CD8-positive, alpha-beta memory T cell (primary cell): ENCODE measurements at places on chromosomes 16 and 17. TPM values are rescaled to one million over a fixed set of nuclear protein-coding genes. Genes with fewer than 3 reads are reported as not detected.

The RAB37 gene
- 6.0 TPM for total RNA-seq

The KLHL11 gene
- 24.7 TPM for total RNA-seq

GRCh38 chr16:81711657-81712319 is 67.3 kb upstream of the PLCG2 start:
- no peak for DNase-seq
- H3K4me1 ChIP-seq, result peaks cover 23% of the 10 kb centered on the region
- no peaks in the 10 kb centered on the region for H3K27me3 ChIP-seq

- no peak overlapping the region for H3K4me3 ChIP-seq
- H3K27me3 ChIP-seq, result no peaks in the 10 kb centered on the region
- no peaks in the 10 kb centered on the region for H3K4me1 ChIP-seq
- H3K27ac ChIP-seq, result no peak overlapping the region
- DNase-seq, result no peak
These were observed 7.9 kb downstream of the PRSS54 start for GRCh38 chr16:58286769-58287433.

- no peaks in the 10 kb centered on the region for H3K36me3 ChIP-seq
- H3K27ac ChIP-seq, result peak overlapping the region; percentile 73
- no peaks in the 10 kb centered on the region for H3K27me3 ChIP-seq
- no peak for DNase-seq
These were observed 395 bp downstream of the STXBP4 start for GRCh38 chr17:54968988-54969332.

GRCh38 chr16:3089717-3090592 is 9.1 kb downstream of the ZSCAN10 start:
- no peaks in the 10 kb centered on the region for H3K27me3 ChIP-seq
- H3K4me1 ChIP-seq, result peaks cover 42% of the 10 kb centered on the region

DNA sequence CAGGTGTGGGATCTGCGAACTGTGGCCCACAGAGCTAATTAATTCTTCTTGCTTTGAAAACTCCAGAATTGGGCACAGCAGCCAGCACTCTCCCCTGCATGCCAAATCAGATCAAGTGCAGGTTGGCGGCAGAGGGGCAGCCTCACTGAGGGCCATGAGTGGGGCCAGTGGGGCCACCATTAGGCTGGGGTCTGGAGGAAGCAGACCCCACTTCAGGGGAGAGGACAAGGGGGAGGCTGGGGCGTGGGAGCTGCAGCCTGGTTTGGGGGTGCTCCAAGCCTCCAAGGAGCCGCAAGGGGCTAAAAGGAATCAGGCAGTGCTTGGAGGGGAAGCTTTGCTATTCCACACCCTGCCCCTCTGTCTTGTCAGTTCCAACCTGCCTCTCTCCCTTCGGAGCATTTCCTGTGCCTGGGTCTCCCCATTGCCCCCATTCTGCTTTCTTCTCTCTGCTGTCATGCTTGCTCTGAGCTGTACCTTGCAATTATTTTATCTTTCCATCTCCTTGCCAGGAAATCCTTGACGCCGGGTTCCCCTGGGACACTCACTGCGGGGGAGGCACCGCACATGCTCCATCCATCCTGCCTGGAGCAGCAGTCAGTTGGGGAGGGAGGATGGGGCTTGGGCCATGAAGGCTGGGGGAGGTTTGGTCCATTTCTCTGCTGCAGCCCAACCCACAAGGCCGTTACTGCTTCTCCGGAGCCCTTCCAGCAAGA is 3.3 kb upstream of the ABCC3 start:
- no peak overlapping the region for H3K4me3 ChIP-seq
- no peaks in the 10 kb centered on the region for H3K4me1 ChIP-seq
- H3K27ac ChIP-seq, result no peak overlapping the region

GRCh38 chr17:58184986-58185761 is 7.4 kb upstream of the EPX start:
- H3K4me3 ChIP-seq, result no peak overlapping the region
- no peaks in the 10 kb centered on the region for H3K36me3 ChIP-seq
- peak overlapping the region; percentile 54 for H3K27ac ChIP-seq
- no peaks in the 10 kb centered on the region for H3K27me3 ChIP-seq
- DNase-seq, result no peak
- no peaks in the 10 kb centered on the region for H3K4me1 ChIP-seq

DNA sequence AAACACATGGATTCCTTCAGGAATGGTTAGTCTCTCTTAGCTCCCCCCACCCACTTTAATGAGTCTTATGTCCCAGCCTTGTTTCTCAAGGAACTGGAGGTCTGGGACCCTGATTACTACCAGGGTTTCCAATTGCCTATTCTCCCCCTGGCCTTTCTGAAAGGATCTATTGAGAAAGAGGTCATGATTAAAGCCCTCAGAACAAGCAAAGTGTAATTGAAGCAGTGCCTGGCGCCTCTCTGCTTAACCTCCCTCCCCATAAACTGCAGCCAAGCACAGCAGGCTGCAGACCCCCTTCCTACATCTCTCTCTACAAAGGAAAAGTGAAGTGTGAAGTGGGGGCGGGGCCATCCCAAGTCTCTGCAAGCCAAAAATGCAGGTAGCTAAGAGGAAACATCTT is 159.7 kb upstream of the CDH11 start:
- no peaks in the 10 kb centered on the region for H3K4me1 ChIP-seq
- H3K27ac ChIP-seq, result no peak overlapping the region
- no peak overlapping the region for H3K4me3 ChIP-seq

The SRCIN1 gene
- total RNA-seq, result 0.50 TPM

DNA sequence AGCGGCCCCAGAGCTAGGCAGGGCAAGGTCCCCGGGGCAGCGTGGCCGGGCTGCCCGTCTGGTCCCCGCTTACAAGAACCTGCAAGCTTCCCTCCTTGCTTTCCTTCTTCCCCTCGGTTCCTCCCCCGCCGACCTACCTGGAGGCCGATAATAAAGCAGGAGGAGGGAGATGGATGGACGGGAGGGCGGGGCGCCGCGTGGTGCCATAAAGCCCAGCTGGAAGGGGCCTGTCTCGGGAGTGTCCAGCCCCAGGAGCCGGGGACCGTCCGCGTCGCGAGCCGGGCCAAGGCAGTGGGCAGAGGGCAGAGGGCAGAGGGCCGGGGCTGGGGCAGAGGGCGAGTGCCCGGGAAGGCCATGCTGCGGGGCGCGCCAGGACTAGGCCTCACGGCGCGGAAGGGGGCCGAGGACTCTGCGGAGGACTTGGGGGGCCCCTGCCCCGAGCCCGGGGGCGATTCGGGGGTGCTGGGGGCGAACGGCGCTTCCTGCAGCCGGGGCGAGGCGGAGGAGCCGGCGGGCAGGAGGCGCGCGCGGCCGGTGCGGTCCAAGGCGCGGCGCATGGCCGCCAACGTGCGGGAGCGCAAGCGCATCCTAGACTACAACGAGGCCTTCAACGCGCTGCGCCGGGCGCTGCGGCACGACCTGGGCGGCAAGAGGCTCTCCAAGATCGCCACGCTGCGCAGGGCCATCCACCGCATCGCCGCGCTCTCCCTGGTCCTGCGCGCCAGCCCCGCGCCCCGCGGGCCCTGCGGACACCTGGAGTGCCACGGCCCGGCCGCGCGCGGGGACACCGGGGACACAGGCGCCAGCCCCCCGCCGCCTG is at the start of gene BHLHA9:
TSS of gene BHLHA9 (plus strand) at position 235 of the 820 bp plus-strand sequence. CDS start at position 355, 120 bp downstream.
- peaks cover 6% of the 10 kb centered on the region for H3K4me1 ChIP-seq
- no peak within 1 kb of the TSS for H3K27ac ChIP-seq
- H3K27me3 ChIP-seq, result peaks cover 10% of the 10 kb centered on the region
- no peak within 1 kb of the TSS for H3K4me3 ChIP-seq
- H3K36me3 ChIP-seq, result no peaks in the 10 kb centered on the region

DNA sequence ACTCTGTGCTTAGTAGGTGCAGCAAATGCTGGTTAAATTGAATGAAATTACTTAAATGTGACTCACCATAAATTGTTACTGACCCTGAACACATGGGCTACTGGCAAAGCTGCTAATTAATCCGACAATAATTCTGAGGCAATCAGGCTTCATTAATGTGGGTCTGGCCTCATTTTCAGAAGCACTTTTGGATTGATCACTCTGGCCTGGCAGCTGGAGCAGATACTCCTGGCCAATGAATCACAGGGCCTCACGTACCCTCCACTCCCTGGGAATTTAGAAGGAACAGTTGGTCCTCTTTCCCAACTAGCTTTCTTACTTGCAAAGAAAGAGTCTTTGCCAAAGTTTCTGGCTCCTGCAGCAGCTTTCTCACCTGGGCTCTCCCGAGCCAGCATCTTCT is 162.0 kb upstream of the ZKSCAN2 start:
- H3K36me3 ChIP-seq, result no peaks in the 10 kb centered on the region
- H3K4me3 ChIP-seq, result no peak overlapping the region
- no peak for DNase-seq
- H3K4me1 ChIP-seq, result no peaks in the 10 kb centered on the region
- no peak overlapping the region for H3K27ac ChIP-seq
- H3K27me3 ChIP-seq, result peaks cover 3% of the 10 kb centered on the region

DNA sequence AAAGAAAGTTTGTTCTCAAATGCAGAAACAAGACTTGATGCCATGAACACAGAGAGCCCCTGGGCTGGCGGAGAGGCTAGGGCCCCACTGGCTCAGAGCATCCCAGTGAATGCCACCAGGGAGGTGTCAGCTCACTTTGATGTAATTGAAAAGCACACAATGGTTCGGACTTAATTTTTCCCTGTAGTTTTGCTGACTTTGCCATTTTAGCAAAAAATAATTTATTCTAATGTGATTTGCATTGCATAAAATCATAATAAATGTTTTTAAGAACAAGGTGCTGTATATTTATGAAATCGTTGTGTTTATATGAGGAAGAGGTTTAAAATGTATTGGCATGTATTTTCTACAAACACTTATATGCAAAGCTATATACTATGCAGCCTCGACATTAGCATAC is 140.5 kb downstream of the HS3ST4 start:
- no peak overlapping the region for H3K4me3 ChIP-seq
- DNase-seq, result no peak
- H3K27me3 ChIP-seq, result no peaks in the 10 kb centered on the region
- H3K4me1 ChIP-seq, result no peaks in the 10 kb centered on the region

The SLC16A13 gene
- 7.7 TPM for total RNA-seq

The CNTNAP1 gene
- 1.2 TPM for total RNA-seq

DNA sequence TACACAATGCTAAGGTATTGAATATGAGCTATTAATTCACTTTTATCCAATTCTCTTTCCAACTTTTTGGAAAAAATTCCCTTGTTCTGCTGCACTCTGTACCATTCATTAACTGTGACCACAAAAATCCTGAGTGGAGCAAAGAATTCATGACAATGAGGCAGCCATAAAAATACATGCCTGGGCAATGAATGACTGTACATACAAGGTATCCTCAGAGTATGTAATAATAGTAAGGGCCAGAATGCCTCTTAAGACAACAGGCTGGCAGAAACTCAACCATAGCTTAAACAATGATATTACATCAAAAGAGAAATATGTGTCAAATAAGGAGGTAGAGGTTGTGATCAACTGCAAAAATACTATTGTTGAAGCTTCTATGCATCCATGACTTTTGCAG is 74.7 kb upstream of the CA10 start:
- no peak overlapping the region for H3K27ac ChIP-seq
- no peaks in the 10 kb centered on the region for H3K36me3 ChIP-seq
- no peaks in the 10 kb centered on the region for H3K27me3 ChIP-seq
- H3K4me3 ChIP-seq, result no peak overlapping the region

- H3K36me3 ChIP-seq, result no peaks in the 10 kb centered on the region
- H3K27ac ChIP-seq, result no peak overlapping the region
- no peak for DNase-seq
- H3K27me3 ChIP-seq, result no peaks in the 10 kb centered on the region
These were observed 11.3 kb downstream of the ASGR1 start for GRCh38 chr17:7167832-7168231.

DNA sequence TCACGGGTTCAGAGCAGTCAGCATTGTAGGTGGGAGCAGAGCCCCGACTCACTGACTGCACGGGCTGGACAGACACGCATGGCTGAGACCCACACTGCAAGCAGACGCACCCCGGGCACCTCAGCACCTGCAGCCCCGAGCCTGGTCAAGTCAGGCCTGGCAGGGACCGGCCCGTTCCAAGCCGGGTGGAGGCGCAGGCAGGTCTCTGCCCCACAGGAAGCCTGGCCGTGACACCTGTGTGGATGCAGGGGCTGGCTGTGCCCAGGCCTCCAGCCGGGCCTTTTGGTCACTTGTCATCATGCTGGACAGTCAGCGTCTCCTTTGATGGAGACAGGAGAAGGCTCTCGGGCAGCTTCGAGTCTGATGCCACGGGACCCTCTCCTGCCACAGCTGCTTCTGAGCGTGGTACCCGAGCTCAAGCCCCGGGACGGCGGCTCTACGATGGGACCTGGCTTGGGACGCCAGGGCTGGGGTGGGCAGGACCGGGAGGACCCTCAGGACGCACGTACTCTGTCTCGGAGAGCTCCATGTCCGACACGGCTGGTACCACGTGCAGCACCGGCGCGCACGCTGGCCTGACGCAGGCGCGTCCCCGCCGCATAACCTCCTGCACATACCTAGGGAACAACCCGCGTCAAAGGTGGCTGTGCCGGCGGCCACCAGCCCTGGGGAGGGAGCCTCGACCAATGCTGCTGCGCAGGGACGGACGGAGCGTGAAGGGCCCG is 7.9 kb downstream of the PDIA2 start:
- H3K4me3 ChIP-seq, result no peak overlapping the region
- H3K27me3 ChIP-seq, result no peaks in the 10 kb centered on the region
- no peaks in the 10 kb centered on the region for H3K4me1 ChIP-seq
- H3K27ac ChIP-seq, result no peak overlapping the region
- no peak for DNase-seq
- peaks cover 27% of the 10 kb centered on the region for H3K36me3 ChIP-seq

DNA sequence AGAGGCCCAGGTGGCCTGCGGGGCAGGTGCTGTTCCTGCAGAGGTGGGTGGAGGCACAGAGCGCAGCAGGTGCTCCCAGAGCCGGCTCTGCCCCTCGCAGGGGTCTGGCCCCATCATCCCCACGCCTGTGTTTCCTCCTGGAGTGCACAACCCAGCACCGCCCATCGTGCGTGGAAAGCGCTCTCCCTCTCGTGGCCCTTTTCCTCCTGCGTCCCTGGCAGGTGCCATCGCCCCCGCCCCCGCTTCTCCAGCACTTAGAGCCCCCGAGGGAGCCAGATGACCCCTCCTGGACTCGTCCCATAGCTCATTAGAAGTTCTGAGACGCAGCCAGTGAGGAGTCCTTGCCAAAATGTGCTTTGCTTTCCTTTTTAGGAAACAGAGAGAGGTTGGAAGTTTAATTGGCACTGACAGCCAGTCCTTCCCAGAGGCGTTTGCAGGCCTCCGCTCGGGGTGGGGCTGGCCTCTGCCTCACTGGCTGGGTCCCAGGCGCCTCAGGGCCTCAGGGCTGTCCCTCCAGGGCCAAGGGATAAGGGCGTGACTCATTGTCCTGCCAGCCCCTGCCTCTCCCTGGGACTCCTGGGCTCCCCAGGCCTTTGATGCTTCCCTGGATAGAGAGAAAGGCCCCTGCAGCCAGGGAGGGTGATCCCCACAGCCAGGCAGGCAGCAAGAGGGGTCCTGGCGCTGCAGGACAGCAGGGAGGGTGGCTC is 32.2 kb upstream of the CHMP6 start:
- H3K27ac ChIP-seq, result no peak overlapping the region
- DNase-seq, result no peak
- no peak overlapping the region for H3K4me3 ChIP-seq
- H3K4me1 ChIP-seq, result no peaks in the 10 kb centered on the region

DNA sequence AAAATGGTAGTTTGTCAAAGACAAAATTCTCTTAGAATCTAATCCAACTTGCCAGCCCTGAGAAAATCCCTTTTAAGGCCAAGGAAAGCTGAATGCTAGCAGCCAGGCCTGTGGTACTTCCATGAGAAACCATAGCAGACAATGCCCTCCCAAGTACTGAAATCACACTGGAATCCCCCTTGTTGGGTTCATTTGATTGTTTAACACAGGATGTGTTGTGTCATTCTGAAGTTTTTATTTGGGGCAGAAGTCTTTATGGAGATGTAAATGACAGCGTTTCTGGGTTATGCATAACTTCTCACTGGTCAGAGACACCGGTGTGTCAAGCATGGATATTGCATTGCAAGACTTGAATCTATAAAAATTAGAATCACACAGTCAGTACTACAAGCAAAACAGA is 6.0 kb upstream of the ARL2BP start:
- H3K4me1 ChIP-seq, result peaks cover 3% of the 10 kb centered on the region

The TMEM204 gene
- 27.1 TPM for total RNA-seq
